Right cardiac atrium (tissue), 5 donors: ENCODE measurements at places on chromosomes 5 and 9. TPM values are rescaled to one million over a fixed set of nuclear protein-coding genes. Genes with fewer than 3 reads are reported as not detected.

- no peak for DNase-seq
These were observed 1.7 kb downstream of the SNCB start for GRCh38 chr5:176628406-176629228.

GRCh38 chr9:108615152-108615551 is 240.6 kb downstream of the ACTL7B start:
- DNase-seq = no peak

GRCh38 chr5:140823475-140823874 is 2.1 kb downstream of the PCDHA5 start:
- DNase-seq = no peak

DNA sequence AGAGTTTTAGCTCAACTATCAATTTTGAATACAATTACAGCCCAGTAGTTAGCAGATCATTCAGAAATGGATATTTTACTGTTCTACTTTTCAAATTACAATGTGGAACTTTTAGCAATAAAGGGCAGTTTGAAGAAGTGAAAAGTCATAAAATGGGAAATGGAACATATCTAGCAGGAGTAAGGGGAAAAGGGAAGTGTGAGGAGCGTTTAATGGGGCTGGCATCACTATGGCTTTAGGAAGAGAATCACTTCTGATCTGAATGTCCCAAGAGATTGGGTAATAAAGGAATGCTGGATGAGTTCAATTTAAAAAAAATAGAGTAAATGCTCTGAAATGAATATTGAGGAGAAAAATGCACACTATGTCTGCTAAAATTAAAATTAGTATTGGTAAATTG is 77.4 kb downstream of the ATPSCKMT start:
- DNase-seq = no peak

CAMK4 gene
- 0.65 TPM for total RNA-seq
